Glutamatergic neuron (in vitro differentiated cells): ENCODE measurements at places on chromosomes 16 and 17.

DNA sequence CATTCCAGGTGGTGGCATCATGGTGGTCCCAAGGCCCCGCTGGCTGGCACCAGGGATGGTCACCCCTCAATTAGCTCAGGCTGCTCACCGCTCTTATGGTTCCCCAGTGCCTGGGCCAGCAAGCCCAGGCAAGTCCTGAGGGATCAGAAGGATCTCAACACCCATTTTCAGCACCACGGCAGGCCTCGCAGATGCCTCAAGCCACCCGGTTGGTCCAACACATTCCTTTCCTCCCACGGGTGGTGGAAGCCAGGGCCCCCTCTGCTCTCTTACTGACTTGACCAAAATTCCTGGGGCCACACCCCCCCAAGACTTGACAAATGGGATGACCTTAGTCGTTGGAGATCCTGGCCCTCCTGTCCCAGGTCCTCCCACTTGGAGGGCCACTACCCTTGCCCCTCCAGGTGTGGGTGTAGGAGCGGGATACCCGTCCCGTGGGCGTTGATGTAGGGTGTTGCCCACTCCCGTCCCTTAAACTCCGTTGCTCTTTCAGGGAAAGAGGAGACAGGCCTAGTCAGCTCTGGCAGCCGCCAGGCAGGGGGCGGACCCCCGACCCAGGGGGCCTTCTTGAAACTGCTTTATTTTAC lies 5.9 kb downstream of the ZNF205 start:
- DNase-seq = no peak

DNA sequence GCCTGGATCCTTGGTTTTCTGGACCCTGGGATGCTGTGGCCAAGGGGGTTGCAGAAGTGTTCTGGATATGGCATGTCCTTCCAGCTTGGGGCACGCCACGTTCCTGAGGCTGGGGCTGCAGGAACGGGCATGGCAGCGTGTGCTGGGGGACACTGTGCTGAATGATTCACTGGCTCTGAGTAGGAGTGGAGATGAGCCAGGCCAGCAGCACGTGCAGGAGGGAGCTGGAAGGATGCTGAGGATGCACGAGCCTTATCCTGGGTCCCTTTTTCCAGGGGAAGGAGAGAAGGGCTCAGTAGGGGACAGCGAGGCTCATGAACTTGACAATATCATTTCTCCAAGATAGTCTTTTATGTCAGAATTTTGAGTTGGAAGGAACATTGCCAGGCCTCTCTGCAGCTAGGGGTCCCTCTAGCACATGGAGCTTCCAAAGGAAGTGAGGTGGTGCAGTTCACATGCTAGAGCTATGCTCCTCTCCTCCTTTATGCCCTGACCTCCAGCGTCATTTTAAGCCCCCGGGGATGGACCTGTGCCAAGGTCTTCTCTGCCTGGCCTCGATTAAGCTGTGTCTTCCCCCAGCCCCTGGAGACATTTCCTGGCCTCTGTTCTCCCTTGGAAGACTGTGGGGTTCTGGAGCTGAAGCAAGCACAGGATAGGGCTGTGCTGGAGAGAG lies 125.9 kb downstream of the OR1D5 start:
- DNase-seq = no peak

DNA sequence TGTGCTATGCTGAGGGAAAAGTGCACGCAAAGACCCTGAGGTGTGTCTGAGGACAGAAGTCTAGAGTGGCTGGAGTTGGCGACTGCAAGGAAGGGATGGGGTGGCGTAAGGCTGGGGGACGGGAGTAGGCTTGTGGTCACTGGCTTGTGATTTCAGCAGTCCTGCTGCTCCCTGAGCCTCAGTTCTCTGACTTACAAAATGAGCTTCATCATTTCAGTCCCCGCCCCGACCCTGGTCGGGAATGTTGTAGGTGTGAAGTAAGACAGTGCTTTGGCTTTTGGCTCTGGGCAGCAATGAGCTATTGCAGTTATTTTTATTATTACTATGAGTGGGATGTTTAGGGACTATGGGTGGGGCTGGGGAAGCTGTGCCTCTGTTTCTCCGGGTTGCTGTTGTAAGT lies 8.6 kb downstream of the ADGRG1 start:
- no peak for DNase-seq

DNA sequence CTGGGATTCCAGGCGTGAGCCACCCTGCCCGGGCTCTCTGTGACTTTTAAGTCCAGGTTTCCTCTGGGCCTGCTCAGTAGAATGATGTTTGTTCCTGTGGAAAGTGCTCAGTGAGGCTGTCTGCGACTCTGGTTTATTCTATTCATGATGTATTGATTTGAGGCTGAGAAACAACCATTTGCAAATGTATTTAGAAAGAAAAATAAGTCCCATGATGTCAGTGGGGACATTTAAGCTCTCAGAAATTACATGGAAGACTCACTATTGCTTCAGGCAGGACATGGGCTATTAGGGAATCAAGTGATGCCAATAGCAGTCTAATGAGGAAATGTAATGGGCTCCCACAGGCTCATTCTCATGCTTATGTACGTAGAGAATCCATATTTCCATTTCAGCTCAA lies 22.2 kb upstream of the KCNG4 start:
- DNase-seq = no peak

DNA sequence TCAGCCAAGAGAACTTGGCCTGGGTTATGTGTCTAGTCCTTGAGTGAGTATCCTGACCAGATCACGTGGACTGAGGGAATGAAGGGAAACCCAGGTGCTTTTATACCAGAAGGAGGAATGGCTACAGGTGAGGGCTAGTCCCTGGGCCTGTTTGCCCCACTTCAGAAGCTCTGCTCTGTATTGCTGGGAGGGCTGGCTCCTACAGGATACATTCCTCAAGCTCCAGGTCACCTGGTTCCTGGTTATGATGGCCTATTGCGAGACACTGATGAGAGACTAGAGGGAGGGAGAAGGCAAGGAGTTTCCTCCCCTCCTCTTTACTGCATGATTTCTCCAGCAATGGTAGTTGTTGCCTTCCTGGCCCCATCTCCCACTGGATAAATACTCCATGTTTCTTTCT lies 19.0 kb upstream of the SMG8 start:
- no peak for DNase-seq
